Dermis lymphatic vessel endothelial cell (primary cell): ENCODE measurements at places on chromosomes 6 and 20. TPM values are rescaled to one million over a fixed set of nuclear protein-coding genes. Genes with fewer than 3 reads are reported as not detected.

ULBP1 gene
- under 0.01 and 0.11 TPM in 2 replicates for total RNA-seq

STK4 gene
- 14.6 and 20.5 TPM in 2 replicates for total RNA-seq

TTK gene
- 2.7 and 3.4 TPM in 2 replicates for total RNA-seq

NELFCD gene
- total RNA-seq = 49.1 and 60.6 TPM in 2 replicates

LCA5 gene
- 1.6 and 2.9 TPM in 2 replicates for total RNA-seq

RBPJL gene
- total RNA-seq = not detected in 2 replicates

SLC32A1 gene
- total RNA-seq = not detected in 2 replicates

TP53TG5 gene
- total RNA-seq = not detected in 2 replicates
